Activated T-cell treated with anti-CD3 and anti-CD28 coated beads, Interleukin-2, amount 50 U/mL, for 72 hours (primary cell): ENCODE measurements at places on chromosomes 12 and 14.

DNA sequence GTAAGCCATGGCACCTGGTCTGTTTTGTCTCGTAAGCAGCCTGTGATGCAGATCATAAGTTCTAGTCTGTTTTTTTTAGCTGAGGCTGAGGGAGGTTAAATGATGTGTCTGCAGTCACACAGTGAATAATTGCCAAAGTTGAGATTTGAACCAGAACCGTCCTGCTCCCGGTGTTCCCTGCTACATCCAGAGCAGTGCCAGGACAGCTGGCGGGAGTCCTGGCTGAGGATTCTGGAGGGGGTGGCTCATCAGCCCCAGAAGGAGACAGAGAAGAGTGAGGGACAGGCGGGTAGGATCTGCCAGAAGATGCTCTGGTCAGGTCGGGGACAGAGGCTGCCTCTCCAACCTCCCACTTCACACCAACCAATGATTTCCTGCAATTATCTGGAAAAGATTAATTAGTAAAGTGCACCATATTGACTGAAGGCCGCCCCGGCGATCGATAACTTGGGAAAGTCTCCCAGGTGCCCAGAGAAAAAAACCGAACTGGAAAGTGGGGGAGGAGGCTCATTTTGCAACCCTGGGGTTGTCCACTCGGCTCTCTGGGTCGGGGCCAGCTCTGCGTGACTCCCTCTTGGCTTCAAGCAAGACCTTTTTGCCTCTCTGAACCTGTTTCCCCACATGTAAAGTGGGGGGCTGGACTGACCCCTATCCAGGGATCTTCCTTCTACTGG is 42.1 kb downstream of the MVK start:
- DNase-seq = no peak

- DNase-seq = no peak
These were observed 75.1 kb upstream of the NUDT4 start for GRCh38 chr12:93302331-93303229.

GRCh38 chr14:32710731-32711680 is 227.7 kb upstream of the NPAS3 start:
- DNase-seq = peak; percentile 23

DNA sequence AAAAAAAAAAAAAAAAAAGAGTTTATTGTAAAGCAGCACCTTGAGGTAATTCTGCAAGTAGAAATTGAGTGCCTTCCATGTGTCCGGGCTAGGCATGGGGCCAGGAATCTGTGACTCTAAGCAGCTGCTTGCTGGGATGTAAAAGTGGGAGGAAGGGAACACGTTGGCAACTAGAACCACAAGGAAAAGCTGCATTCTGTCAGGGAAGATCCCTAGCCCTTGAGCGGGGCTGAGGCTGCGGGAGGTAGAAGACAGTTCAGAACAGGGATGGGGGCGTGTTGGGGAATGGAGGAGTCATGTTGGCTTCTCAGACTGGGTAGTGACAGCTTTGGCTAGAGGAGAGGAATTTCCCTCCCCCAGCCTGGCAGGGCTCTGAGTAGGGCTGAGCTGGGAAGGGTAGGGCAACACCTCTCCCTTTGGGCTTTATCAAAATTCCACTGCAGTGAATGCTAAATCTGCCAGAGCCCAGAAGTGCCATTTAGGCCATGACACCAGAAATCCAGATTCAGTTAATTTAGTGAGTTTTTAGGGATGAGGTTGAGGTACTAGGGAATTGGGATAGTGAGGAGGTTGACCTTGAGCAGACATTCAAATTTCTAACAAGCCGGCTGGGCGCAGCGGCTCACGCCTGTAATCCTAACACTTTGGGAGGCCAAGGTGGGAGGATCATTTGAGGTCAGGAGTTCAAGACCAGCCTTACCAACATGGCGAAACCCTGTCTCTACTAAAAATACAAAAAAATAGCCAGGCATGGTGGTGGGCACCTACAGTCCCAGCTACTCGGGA is 3.4 kb upstream of the TRAFD1 start:
- no peak for DNase-seq

- DNase-seq = peak; percentile 97
These were observed 6.1 kb upstream of the FOXJ2 start for GRCh38 chr12:8026291-8026900.

DNA sequence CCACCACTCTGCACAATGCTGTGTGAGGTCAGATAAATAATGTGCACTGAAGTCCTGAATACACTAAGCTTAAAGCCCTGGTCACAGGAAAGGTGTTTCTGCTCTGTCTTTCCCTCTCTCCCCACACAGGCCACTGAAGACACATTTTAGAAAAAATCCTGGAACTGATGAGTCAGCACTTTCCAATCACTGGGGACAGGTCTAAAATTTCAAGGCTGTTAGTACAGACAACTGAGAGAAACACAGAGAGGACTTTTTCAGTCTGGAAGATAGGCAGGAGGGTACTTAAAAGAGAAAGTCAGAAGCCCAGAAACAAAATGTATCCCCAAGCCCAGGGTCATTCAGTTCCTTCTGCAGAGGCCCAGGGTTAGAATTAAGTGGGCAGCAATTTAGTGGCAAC is 333.9 kb upstream of the CCDC196 start:
- no peak for DNase-seq

- DNase-seq = no peak
These were observed 20.3 kb downstream of the SLC8A3 start for GRCh38 chr14:70168406-70168805.

DNA sequence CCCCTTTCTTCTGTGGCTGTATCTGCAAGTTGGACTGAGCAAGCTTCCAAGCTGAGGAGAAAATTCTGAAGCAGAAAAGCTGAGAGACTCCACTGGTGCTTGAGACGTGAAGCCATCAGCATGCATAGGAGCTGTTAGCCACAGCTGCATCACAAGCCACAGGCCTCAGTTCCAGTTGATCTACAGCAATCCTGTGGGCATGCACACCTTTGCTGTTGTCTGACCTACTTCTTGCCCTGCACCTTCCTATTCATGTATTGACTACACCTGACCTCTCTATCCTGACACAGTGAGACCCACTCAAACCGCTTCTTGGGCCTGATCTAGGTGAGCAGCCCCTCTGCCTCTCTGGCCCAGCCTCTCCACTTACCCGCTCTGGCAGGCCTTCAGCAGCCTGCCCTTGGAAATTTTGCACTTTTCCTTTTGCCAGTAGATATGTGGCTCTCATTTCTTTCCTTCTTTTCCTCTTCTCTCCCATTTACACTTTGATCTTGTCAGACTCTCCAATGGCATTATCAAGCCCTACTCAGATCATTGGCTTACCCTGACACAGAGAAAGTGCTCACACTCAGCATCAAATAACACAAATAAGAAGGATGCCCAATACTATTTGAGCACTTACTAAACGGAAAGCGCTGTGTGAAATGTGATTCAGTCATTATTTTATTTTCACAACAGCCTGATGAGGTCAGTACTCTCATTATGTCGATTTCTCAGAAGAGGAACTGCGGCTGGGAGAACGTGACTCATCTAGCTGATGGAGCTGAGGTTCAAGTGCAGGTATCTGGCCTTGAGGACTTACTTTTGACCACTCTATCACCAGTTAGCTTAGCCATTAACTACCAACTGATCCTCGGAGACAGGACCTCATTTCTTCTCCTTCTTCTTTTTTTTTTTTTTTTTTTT is 21.9 kb upstream of the PTGR2 start:
- peak; percentile 69 for DNase-seq

- DNase-seq = no peak
These were observed 17.9 kb upstream of the CFAP54 start for GRCh38 chr12:96471368-96472050.

GRCh38 chr12:130715998-130716968 is at the start of gene RIMBP2:
Gene RIMBP2, minus strand, starts transcription at chr12:130716299. Its CDS starts 237,286 bp downstream, at chr12:130479013.
- DNase-seq = no peak

DNA sequence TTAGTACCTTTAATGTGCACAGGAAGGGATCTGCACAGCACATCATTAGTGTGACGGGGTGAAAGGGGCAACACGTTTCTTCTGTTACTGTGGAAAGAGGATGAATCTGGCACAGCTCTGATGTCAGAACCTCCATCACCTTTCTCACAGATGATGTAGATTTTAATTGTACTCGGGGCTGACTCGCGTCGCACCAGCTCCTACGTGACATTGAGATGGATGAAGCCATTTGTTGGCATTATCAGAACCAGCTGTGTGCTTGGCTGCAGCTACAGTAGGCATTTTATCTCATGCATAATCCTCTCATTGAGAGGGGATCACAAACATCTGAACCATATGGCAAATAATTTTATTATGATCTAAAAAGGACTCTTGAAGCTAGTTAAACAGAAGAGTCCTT is 173.6 kb downstream of the PDZRN4 start:
- no peak for DNase-seq

DNA sequence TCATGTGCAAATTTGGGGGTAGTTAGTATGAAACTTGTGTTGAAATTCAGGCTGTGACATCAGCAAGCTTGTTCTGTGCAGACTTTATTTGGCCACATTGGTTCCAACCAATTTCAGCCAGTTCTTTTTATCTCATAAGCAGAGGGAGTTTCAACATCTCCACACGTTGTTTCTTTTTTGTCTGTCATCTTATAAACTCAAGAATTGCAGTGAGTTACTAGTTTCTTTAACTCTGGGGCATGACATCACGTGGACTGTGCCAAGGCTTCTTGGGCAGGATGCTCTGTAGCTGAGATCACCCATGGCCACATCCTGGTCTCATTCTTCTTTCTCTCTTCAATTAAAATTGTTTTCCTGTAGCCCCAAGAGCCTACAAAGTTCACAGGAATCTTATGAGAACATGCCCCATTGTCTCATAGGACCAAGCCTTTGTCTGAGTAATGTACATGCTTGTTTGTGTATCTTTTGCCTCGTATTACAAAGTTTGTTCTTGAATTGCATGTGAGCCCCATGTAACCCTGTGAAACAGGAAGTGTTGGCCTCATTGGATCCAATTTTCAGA is 982.0 kb upstream of the TMEM132C start:
- DNase-seq = peak; percentile 29

- DNase-seq = no peak
These were observed 145.3 kb downstream of the EGLN3 start for GRCh38 chr14:33805593-33805992.

DNA sequence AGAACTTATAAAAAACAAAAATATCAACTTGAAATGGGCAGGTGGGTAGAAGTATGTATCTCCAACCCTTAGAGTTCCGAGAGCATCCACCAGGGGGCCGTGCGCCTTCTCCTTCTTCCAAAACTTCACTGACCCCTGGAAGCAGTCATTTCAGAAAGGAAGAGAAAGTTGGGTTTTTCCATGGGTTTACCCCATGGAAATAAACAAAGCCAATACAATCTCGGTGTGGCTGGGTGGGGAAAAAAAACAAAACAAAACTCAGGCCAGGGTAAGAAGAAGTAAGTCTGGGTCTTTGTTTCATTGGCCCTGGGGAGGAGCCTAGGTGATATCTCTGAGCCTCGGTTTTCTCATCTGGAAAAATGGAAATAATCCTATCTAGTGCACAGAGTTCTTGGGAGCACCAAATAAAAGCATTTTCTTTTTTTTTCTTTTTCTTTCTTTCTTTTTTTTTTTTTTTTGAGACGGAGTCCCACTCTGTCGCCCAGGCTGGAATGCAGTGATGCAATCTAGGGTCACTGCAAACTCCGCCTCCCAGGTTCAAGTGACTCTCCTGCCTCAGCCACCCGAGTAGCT is 33.6 kb upstream of the HNF1A start:
- DNase-seq = peak; percentile 76

DNA sequence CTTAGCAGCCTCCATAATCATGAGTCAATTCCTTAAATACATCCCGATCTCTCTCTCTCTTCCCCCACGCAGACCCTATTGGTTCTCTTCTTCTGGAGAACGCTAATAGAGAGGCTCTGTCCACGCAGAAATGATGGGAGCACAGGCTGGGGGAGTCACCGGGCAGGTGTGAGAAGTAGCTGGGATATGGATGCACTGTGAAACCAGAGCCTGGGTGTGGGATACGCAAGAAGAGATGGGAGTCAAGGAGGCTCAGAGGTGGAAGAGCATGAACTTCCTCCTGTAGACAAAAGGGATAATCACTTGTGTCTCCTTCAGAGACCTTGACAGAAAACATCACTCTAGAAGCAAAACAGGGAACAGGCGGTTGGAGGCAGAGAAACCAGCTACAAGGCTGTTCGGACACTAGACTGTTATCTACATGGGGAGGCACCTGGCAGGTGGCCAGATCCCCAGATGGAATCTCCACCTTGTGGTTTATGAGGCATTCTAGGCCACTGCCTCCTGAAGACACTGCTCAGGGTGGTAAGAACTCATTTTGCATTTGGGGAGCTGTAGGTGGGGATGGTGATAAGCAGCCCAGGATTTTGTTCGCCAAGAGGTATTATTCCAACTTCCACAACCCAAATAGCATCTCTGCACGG is 7.2 kb upstream of the SELPLG start:
- DNase-seq = no peak

DNA sequence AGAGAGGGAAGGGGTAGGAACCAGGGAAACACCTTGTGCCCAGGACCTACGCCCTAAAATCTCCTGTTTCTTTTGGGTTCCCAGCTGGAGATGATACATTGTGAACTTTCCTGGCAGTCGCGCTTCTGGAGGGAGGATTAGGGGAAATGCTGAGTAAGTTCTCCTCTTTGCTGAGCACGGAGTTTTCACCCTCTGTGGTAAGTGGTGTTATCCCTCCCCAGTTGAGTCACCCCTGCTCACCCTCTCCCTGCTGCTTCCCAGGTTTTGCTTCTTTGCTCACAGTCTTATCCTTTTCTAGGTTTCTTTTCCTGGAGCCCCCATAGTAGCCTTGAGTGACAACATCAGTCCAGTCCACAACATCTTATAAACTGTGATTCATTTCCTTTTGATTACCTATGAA is 789.1 kb downstream of the TMEM121 start:
- DNase-seq = no peak

DNA sequence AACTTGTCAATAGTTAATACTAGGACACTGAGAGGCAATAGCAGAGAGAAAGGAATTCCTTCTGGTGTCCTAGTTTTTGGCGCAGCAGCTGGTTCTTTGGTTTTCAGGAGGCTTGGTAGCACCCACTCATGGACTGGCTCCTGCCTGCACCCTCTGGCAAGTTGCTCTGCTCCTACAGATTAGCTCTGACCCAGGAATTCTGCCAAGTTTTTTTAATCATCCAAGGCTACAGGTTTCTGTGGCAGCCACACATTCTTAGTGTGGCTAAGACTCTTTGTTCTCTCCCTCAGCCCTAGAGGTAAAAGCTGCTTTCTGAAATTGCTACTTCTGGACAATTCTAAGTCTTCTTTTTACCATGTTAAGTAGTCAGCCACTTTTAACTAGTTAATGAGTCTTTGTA is 72.0 kb upstream of the FKBP4 start:
- DNase-seq = no peak

DNA sequence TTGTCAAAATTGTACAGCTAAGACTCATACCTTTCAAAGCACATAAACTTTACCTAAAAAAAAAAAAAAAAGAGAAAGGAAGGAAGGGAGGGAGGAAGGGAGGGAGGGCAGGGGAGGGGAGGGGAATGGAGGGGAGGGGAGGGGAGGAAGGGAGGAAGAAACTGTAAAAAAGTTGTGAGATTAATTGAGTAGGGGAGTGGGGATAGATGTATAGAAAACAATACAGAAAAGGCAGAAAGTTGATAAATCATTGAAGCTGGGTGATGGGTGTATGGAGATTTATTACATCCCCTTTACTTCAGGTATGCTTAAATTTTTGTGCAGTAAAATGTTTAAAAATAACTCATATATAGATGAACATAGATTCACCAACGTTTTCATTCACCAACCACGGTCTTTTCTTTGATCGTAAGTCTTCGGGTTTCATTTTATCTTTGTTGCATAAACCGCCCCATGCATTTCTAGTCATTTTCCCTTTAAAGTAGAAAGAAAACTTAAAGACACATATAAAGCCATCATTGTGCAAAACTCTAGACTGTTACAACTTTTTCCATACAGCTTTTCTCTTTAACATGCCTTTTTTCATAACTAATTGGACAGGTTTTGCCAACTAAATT is 191.2 kb upstream of the KRR1 start:
- no peak for DNase-seq
